ENCODE measurements at places on chromosomes 16 and 17.

DNA sequence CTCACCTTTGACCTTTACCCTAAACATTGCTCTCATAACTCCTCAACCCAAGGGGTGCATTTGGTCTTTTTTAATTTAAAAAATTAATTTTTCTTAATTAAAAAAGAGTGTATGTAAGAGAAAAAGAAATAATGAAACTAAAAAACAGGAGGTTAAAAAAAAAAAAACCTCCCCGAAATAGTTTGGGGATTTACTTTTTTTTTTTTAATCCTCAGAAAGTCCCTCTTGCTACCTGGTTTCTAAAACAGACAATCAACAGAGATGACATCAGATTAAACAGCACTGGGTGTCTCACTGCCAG, 301.3 kb downstream of the SOX9 start:
- no peak for DNase-seq

DNA sequence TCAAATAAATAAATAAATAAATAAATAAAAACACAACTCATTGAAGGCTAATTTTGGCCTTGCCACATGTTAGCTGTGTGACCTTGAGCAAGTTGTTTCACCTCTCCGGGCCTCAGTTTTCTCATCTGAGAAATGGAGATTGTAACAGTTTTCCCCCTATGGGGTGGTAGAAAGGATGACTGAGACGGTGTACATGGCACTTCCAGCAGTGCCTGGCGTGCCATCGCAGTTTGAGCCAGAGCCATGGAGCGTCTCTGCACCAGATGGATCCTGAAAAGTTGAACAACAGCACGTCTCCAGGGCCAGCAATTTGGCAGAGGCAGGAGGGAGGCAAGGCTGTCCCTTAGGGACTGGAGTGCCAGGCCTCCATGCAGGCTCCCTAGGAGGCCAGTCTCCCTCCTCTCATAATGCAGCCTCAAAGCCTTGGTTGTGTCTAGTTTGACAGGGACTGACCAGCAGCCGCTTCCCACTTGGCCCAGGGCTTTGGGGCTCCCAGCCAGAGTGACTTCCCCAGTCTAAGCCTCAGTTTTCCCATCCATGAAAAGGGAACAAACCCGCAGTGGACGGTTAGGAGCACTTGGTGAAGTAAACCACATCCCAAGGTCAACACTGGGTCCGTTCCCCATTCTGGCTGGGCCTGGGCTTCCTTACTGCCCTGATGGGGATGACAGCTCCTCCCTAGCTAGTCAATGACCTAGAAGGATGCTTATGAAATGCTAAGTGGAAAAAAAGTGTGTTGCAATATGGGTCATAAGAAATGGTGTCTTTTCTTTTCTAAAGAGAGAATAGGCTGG, 19.3 kb downstream of the SOCS1 start:
- DNase-seq: no peak

DNA sequence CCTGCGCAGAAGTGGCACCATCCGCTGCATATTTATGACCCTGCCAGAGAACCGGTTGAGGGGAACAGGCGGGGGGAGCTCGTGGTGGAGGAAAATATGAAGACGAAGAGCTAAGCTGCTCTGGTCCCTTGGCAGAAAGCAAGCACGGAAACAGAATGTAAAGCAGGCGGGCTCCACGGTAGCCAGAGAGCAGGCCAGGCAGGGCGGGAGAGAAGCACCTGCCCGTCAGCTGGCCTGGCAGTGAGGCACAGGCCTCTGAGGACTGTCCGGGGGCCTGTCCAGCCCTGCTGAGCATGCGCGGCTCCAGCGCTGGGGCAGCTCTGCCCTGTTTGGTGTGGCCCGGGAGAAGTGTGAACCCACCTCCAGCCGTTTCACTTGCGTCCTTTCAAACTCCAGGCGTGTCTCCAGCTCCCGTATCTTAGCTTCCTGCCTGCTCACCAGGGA, 46.7 kb downstream of the PIPOX start:
- no peak for DNase-seq

GRCh38 chr16:54422569-54422978, 136.0 kb upstream of the IRX3 start:
- DNase-seq: no peak

DNA sequence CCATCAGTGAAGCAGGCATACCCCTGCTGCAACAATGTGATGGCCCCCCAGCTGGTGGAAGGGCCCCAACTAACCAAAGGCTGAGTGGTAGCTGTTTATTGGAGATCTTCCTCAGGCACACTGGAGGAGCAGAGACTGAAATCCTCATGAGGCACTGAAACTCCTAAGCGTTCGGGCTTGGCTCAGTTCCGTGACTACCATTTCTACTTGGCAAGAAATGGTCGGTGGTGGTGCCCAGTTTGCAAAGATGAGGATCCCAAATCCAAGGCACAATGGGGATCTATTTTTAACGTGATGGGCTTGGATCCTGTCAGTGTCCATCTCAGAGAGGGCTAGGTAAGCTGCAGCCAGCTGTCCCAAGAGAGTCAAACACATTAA, 82.8 kb downstream of the TNFRSF13B start:
- no peak for DNase-seq

DNA sequence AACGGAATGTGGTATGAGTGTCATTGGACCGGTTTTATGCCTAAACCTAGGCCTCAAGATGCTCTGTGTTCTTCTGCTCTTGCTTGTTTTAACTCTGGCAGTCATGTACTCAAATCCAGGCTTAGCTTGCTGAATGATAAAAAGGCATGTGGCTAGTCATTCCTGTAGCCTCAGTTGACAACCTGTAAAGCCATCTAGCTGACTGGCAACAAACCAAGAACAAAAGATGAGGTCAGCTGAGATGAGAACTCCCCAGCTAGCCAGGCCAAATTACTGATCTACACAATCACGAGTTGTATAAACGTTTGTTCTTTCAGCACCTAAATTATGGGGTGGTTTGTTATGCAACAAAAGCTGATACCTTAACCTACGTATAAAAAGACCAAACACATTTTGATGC, 1406.0 kb upstream of the CDH8 start:
- DNase-seq: no peak

DNA sequence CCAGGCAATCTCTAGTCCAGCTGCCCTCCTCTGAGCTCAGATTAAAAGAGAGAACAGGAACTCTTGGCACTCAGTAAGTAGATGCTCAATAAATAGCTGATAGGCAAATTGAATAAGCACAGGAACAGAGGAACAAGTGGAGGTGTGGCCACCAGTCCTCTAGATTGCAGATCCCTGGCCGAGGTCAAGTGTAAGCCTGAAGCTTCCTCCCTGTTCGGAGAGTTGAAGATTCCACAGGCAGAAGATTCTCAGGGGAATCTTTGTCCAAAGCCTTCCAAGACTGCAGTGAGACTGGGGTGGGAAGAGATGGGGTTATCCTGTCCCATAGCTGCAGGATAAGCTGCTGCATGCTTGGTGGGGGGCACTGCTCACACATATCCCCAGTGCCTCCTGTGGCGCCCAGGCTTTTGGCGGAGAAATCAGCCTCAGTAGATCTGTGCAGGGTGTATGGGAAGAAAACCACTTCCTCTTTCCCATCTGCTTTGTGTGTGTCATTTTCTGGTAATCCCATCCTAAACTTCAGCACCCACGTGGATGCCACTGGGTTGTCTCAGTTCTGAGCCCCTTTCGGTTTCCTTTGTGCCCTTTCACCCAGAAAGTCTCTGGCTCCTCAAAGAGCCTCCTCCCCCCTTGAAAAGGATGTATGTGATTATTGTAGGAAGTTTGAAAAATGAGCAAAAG, 12.1 kb downstream of the CD300A start:
- peak; percentile 38 for DNase-seq

- peak; percentile 60 for DNase-seq
These were observed 51.8 kb downstream of the SMPD3 start for GRCh38 chr16:68396481-68396880.

DNA sequence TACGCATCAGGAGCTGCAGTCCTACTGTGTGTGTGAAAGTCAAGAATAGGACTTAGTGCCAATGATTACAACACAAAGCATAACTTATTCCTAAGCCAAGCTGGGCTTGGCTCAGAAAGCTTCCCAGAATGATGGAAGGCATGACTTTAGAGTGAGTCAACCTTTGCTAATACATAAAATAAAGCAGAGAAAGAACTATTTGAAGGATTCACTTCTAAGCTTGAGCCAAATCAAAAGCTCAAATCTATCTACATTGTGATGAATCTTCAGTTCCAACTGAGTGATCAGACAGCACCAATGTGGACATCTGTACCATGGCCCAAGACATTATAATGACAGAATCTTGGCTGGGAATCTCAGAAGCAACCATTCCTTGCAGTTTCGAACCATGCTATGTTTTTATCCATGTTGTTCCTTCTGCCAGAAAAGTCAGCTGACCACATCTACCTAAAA, 41.4 kb downstream of the SMG6 start:
- DNase-seq: no peak

All from stimulated activated CD4-positive, alpha-beta T cell treated with anti-CD3 and anti-CD28 coated beads, Interleukin-2, amount 100 ng/mL, for 24 hours (primary cell).